ENCODE measurements at places on chromosomes 5 and 9. TPM values are rescaled to one million over a fixed set of nuclear protein-coding genes. Genes with fewer than 3 reads are reported as not detected.

- DNase-seq, result no peak
These were observed 33.6 kb upstream of the COL5A1 start for GRCh38 chr9:134607971-134608370.

- no peak for DNase-seq
These were observed 70.0 kb upstream of the SSBP2 start for GRCh38 chr5:81820863-81821262.

DNA sequence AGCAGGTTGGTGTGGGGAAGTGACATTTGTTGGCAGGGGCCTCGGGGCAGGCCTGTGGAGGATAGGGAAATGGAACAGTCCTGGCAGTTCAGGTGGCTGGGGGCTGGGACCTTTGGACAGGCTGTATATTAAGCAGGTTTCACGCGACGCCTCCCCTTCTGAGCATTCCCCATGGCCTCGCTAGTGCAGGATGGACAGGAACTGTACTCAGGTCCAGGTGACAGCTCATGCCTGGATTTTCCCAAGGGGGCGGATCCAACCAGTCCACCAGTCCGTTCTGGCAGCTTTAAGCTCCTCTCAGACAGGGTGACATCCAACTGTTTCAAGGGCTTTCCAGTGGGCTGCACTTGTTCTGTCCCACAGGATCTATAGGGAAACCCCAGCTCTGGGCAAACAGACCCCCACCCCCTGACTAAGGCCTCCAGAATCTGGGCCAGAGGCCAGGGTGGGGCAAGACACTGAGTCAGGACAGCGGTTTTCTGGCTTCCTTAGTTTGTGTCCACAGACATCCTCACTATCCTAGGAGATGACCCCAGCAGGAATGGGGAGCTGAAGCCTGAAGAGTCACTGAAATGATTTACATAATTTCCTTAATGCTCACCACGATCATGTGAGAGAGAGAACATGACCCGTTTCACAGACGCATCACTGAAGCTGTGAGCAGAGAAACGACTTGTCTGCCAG is 20.9 kb downstream of the CSF2 start:
- DNase-seq, result peak; percentile 99

- no peak for DNase-seq
These were observed 2.0 kb downstream of the CTNNAL1 start for GRCh38 chr9:109011231-109011671.

GRCh38 chr5:6948562-6948961 is 235.3 kb downstream of the TENT4A start:
- DNase-seq, result no peak

EPB41L4B gene
- 6.5 TPM for total RNA-seq

All from foreskin keratinocyte (primary cell).